ENCODE measurements at places on chromosomes 16 and 17.
A peak's percentile ranks its signal among the peaks of the same experiment; 100 is the strongest.

GRCh38 chr16:89507214-89507833, 879 bp upstream of the SPG7 start:
- DNase-seq: no peak

GRCh38 chr16:27233731-27234130, 30.4 kb downstream of the KDM8 start:
- no peak for DNase-seq

DNA sequence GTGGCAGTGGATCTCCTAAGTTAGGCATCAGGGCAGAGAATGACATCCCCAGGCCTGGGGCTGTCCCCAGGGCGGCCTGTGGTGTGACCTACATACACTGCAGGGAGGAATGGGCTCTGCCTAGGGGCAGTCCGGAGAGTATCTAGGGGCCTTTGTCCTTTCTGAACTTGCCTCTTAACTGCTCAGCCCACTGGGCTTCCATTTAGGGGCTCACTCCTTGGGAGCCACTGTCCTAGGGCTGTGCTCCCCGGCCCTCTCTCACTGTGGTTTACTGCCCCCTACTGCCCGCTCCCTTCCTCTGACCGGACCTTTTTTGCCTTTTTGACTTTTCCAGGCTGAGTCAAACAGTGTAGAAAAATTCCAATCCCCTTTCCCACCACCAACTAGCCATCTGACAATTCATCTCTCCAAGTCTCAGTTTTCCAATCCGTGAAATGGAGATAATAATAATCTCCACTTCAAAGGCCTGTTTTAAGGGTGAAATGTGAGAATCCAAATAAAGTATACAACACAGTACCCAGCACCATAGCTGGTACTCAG, 66.8 kb downstream of the DNAH3 start:
- DNase-seq: peak; percentile 28

DNA sequence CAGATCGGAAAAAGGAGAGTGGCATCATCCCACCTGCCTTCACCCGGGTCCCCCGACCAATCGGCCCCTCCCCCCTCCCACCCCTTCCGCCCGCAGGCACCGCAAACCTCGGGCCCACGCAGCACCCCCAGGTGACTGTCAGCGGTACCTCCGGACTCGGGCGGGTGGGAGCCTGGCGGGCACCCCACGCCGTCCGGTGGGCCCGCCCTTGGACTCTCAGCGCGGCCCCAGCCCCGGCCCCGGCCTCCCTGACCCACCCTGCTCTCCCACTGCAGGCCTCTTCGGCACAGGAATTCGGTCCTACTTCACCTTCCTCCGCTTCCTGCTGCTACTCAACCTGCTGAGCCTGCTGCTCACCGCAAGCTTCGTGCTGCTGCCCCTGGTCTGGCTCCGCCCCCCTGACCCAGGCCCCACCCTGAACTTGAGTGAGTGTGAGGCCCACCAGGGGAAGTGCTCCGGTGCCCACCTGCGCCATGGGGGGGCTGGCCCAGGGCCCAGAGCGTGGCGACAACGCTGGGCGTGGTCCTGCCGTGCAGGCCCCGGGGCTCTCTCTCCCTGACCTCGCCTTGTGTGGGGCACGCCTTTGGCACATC, 1.6 kb downstream of the TMC8 start:
- no peak for DNase-seq

- DNase-seq: no peak
Observed at GRCh38 chr16:74951206-74951605, 33.7 kb downstream of the WDR59 start.

- no peak for DNase-seq
Observed at GRCh38 chr16:4380119-4381063, 8.7 kb downstream of the VASN start.

DNA sequence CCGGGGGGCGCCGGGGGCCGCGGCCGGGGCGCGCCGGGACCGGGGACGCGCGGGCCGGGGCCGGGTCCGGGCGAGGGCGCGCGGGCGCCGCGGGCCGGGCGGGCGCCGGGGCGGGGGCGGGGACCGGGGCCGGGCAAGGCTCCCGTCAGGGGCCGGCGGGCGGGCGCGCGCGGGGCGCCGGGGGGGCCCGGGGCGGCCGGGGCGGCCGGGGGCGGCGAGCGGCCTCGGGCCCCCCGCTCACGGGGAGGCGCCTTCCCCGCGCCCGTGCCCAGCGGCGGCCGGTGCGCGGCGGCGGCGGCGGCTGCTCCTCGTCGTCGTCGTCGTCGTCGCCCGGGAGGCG, 563 bp downstream of the ZCCHC14 start:
- DNase-seq: no peak

DNA sequence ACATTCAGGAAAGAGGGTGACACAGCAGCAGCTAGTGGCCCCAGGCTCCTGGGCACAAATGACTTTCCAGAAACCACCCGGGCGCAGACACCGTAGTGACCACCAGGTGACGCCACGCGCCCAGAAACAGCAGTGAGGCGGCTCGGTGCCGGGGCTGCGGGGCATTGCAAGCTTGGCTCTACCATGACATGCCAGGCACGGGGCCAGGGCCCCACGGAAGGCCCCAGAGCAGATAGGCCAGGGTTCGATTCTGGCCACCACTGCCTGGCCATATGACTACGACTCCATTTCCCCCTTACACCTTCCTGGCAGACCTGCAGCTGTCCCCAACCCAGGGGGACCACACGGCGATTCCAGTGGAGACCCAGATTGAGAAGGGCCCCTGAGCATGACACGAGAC, 6.7 kb downstream of the RHBDF1 start:
- peak; percentile 75 for DNase-seq

- no peak for DNase-seq
Observed at GRCh38 chr17:77258638-77259037, 117.9 kb downstream of the SEC14L1 start.

- no peak for DNase-seq
Observed at GRCh38 chr17:69511250-69511649, 96.8 kb downstream of the MAP2K6 start.

GRCh38 chr17:65208717-65209116, 71.5 kb downstream of the RGS9 start:
- no peak for DNase-seq

DNA sequence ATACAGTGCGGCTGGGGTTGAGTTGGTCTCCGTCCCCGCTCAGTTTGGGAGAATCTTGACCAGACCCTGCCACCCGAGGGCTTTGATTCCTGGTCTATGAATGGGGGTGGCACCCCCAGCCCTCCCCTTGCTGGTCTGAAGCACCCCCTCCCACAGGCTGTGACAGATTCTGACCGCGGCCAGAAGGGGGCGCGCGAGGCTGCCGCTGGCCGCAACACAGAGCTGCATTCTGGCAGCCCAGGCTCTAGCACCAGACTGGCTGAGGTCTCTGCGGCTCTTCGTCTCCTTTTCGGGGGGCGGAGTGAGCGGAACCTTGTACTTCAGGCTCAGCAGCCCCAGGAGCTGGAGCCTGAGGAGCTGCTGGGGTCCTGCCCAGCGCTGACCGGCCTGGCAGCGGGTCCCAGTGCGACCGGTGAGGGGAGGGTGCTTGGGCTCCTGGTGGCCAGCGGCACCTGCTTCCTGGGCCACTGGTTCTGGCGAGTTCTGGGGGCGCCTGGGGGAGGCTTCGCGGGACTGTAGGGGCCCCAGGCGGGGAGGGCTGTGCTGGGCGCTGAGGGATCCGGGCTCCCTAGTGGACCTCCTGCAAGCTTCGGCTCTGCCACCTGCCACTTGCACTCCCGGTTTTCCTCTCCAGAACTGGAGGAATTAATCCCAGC, 1011.6 kb downstream of the KCNJ18 start:
- DNase-seq: no peak

DNA sequence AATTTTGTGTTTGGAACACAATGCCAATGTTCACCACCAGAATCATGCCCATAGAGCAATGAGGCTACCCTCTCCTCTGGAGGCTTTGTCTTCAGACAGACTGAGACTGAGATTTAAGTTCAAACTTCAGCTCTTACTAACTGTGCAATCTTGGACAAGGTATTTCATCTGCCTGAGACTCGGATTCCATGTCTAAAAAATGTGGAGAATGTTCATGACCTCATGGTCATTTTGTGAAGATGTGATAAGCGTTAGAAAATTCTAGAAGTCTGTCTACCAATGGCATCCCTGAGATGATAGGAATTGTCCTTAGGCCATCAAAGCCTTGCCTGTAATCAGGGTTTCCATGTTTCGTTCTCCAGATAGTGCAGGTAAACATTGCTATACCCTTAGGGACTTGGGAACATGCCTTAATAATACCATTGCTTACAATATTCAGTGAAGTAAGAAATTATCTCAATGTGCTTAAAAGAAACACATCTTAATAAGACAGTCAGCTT, 388.2 kb upstream of the MAF start:
- DNase-seq: no peak

DNA sequence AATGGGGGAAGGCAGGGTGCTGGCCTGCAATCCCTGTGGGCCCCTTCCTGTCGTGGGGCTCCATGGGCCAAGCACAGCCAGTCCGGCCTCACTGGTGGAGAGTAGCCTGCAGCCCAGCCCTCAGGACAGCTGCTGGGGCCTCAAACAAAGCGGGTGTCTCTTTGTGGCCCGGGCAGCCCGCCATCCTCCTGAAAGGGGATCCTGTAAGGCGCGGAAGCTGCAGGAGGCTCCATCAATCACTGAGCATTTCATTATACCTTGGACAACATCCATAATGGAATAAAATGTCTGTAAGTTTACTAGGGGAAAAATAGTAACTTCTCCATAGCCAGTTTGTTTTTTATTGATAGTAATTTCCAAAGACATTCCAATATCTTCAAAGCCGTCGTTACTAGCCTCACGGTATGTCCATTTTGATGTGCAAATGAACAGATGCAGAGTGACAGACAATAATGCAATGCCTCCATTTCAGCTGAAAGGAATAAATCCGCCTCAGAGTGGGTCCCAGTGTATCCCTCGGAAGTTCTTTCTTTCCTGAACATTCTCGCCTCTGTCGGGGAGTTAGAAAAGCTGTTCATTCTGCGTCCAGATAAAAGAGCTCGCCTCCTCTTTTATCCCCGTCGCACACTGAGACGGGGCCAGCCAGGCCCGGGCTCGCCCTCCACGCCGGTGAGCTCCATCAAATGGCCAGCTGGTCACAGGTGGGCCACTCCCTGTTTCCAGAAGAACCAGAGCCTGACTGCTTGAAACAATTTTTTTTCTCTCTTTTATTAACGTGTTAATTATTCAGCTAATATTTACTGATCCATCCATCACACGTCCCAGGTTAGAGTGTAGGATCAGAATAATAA, 14.4 kb downstream of the WSCD1 start:
- no peak for DNase-seq

DNA sequence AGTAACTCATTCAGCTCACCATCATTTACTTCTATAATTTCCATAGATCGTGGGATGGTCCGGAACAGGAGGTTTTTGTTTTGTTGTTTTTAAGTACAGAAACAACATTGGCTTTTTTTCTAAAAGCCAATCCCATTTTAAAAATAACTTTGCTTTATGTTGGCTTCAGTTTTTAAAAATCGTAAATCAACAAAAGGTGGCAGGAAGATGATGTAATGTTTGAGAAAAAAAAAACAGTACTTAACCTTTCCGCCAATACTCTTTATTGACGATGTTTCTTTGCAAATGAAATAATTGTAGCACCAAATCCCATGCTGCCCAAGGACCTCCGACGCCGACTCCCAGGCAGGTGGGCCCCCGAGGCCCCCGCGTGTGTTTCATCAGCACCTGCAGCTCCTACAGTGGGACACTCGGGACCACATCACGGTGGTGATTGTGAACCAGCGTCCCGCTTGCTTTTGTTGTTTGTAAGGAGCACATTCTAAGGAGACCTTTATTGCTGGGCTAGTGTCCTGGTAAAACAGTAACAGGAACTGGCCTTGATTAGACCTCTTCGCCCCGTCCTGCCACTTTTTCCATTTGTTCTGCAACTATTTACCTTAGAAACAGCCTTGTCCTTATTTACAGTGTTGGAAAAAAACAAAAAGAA, 140.2 kb upstream of the CHMP6 start:
- DNase-seq: no peak

GRCh38 chr16:3542601-3543373, 34.4 kb downstream of the NLRC3 start:
- DNase-seq: no peak

GRCh38 chr16:73605309-73605708, 557.4 kb upstream of the ZFHX3 start:
- DNase-seq: no peak

DNA sequence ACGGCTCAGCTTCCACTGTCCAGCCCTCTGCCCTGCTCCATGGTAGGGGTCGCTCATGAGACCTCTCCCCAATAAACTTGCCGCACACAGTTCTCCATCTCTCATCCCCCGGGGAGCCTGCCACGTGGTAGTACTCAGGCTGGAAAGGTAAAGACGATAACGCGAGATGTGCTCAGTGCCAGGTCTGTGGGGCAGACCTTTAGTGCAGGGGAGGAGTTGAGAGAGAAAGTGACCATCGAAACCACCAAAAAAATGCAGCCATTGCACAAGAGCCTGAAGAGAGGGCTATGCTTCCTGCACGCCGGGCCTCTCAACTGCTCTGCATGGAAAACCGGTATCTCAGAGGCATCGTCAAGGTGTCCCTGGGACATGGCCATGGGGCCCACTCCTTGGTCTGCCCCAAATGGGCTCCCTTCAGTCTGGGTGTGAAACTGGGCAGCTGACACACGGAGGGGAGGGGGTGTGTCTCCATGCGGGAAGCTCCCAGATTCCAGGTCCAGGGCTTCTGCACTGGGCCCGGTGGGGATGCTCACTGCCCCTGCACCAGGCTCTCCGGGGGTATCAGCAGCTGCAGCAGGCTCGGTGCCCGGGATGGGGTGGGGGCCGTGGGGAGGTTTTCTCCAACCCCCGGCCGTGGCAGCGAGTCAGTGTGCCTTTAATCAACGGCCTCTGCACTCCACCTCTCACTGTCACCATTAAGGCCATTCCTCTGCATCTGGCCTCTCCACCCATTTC, 4.7 kb upstream of the AANAT start:
- DNase-seq: no peak

GRCh38 chr17:73027130-73027741, 65.3 kb downstream of the SLC39A11 start:
- no peak for DNase-seq

DNA sequence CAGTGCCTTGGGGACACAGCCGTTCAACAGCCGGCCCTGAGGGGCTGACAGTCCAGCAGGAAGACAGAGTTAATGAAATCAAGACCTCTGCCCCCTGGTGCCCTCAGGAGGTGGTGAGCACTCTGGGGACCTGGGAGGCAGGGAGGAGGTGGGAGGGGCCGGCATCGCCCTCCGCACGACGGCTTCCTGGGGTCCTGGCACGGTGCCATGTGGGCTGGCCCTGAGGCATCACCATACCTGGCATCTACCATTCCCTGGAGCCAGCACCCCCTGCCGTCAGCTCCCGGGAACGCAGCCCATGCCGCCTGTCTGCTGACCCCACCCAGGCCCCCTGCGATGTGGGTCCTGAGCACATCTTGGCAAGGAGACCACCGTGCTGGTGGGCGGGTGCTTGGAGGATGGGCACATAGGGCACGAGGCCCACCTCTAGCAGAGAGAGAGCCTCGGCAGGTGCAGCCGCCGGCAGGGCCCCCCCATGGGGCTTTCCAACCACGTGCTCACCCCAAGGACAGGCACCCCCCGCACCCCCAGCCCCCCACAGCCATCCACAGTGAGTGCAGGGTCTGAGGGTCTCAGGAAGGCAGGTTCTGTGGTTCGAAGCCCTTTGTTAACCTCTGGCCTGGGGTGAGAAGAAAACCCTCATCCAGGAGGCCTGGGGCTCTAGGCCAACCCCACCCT, 52.5 kb downstream of the ZFPM1 start:
- peak; percentile 42 for DNase-seq

- DNase-seq: no peak
Observed at GRCh38 chr16:68072038-68072695, 13.0 kb upstream of the NFATC3 start.

GRCh38 chr17:37106049-37106448, 157.3 kb downstream of the AATF start:
- DNase-seq: no peak

Data from stimulated activated CD8-positive, alpha-beta memory T cell treated with anti-CD3 and anti-CD28 coated beads, Interleukin-7, amount 100 ng/mL, for 24 hours (primary cell).